ENCODE measurements at places on chromosomes 4 and X. TPM values are rescaled to one million over a fixed set of nuclear protein-coding genes. Genes with fewer than 3 reads are reported as not detected.
A peak's percentile ranks its signal among the peaks of the same experiment; 100 is the strongest.

DNA sequence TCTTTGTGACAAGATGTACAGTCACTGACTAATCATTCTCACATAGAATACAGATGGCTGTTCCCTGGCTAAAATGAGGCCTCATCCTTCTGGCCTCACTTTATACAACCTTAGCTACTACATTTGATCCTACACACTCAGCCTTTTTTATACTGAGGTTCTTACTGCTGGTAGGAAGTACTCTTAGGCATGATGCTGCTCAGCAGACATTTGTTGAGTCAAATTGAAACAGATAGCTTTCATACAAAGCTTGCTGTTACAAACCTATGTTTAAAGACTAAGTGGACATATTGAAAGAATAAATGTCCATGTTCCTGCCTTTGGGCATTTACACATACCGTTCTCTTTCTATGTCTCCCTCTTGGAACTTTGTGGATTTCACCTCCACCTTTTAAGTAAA, 154.9 kb downstream of the NPFFR2 start:
- no peak overlapping the region for H3K27ac ChIP-seq
- H3K4me3 ChIP-seq = no peak overlapping the region

DNA sequence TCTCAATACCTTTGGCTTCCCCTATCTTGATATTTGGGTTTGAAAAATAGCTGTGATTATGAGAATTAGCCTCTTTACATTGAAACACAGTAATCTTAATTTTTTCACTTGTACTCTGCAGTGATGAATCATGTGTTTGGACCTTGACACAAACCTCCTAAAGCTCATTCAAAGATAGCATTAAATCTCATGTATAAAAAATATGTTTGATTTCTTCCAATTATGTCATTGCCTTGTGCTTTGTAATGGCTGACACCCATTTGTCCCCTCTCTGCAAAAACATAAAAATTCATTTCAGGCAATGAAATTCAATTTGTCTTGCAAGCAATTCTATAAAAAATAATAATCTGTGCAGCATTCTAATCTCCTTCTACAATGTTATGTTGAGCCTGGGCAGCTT, 422.4 kb upstream of the BOD1L1 start:
- no peak for DNase-seq
- H3K36me3 ChIP-seq = no peaks in the 10 kb centered on the region
- no peaks in the 10 kb centered on the region for H3K27me3 ChIP-seq
- no peak overlapping the region for H3K4me3 ChIP-seq

SLITRK2 gene
- total RNA-seq = not detected

SAGE1 gene
- not detected for total RNA-seq

DNA sequence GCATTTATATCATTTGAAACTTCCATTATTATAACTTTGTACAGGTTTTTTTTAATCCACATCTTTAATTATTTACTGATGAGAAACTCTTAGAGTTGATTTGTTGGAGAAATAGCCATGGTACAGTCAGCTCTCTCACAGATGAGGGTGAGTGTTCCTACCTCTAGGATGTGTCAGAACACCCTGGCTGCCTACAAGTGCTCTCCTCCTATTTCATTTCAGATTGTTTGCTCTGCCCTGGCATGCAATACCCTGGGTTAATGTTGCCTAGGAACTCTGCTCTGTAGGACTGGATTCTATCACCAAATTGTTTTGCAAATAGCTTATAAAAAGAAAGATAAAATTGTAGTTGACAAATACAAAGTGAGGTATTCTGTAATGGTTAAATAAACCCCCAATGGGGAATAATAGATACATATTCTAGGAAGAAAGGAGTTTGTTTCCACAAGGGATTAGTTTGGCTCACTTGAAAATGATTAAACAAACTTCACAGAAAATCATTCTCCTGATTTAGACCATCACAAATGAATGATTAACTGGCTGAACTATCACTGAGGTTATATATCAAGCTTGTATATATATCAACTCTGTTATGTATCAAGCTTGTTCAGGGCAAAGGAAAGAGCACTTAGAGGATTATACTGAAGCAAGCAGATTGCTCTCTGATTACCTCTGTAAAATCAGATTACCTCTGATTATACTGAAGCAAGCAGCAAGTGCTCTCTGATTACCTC, 150.0 kb downstream of the PDE5A start:
- no peak for DNase-seq
- no peak overlapping the region for H3K4me3 ChIP-seq
- H3K27me3 ChIP-seq = no peaks in the 10 kb centered on the region
- H3K36me3 ChIP-seq = peaks cover under 1% of the 10 kb centered on the region
- H3K4me1 ChIP-seq = no peaks in the 10 kb centered on the region

KIAA0232 gene
- 16.0 TPM for total RNA-seq

FHDC1 gene
- 0.04 TPM for total RNA-seq

USP17L22 gene
- not detected for total RNA-seq

TCEAL2 gene
- total RNA-seq = not detected

DNA sequence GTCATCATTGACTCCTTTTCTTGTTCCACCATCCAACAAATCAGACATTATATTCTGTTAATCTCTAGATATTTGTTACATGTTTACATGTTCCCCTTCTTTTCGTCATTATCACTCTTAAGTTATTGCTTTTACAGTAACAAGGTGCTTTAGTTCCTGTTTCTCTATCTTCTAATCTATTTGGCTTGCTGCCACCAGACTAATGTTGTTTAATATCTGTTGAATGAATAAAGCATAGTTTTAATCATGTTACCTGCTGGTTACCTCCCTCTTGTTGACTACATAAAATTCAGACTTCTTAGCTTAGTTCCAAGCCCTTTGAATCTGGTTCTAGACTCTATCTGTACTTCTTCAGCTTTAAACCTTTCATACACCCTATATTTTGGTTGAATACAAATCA, 129.8 kb upstream of the TRIM2 start:
- DNase-seq = no peak
- no peaks in the 10 kb centered on the region for H3K36me3 ChIP-seq
- no peak overlapping the region for H3K4me3 ChIP-seq
- H3K27me3 ChIP-seq = no peaks in the 10 kb centered on the region
- H3K4me1 ChIP-seq = no peaks in the 10 kb centered on the region

DNA sequence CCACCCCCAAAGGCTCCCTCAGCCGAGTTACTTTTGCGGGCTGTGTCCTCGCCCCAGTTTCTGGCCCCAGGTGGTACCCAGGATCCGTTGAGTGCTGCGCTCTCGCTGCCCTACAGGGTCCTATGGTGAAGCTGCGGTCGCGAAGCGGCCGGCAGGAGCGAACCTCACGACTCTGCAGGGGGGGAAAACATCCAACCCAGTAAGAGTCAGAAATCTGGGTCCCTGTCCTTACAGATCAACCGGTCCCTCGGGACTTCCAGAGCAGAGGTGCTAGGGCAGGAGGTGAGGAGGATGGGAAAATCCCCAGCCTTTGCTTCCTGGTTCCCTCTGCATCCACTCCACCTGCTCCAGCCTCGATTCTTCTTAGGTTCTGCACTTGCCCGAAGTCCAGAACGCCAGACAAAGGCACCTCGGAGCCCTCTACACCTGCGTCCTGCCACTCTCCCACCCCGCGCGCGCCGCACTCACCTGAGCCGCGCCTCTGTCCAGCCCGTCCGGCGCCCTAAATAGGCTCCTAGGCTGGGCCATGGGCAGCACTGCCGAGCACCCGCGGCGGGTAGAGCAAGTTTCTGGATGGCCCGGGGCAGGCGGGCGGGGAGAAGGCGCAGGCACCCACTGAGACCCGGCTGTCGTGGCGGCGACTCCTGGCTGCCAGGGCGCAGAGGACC, at the start of gene HS3ST1:
Gene HS3ST1, minus strand, starts transcription at position 664 of the 668 bp plus-strand sequence. CDS start 28,889 bp downstream, outside the sequence.
- peaks cover 8% of the 10 kb centered on the region for H3K4me1 ChIP-seq
- H3K27ac ChIP-seq = no peak within 1 kb of the TSS
- peak within 1 kb of the TSS; percentile 47 for H3K4me3 ChIP-seq
- DNase-seq = no peak
- H3K36me3 ChIP-seq = no peaks in the 10 kb centered on the region

- H3K36me3 ChIP-seq = no peaks in the 10 kb centered on the region
- H3K27me3 ChIP-seq = no peaks in the 10 kb centered on the region
- no peak overlapping the region for H3K4me3 ChIP-seq
- no peak overlapping the region for H3K27ac ChIP-seq
- DNase-seq = no peak
- H3K4me1 ChIP-seq = no peaks in the 10 kb centered on the region
Observed at GRCh38 chr4:104393655-104394324, 100.9 kb downstream of the CXXC4 start.

DNA sequence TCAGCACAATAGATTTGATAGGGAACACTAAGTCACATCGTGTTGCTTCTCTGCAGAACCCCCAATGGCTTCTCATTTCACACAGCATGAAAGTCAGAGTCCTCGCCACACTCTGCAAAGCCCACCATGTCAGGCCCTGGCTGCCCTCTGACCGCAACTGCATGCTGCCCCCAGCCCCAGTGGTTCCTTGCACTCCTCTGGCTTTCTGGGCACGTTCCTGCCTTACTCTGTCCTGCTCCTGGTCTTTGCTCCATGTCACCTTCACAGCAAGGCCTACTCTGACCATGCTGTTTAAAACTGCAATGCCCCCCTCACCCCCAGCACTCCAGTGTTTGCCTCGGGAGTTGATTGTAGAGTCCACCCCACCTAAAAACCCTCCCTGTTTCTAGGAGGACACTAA, 78.1 kb downstream of the EVC start:
- H3K36me3 ChIP-seq = no peaks in the 10 kb centered on the region
- no peaks in the 10 kb centered on the region for H3K27me3 ChIP-seq
- no peak overlapping the region for H3K4me3 ChIP-seq

TBC1D8B gene
- 1.5 TPM for total RNA-seq

TMEM271 gene
- total RNA-seq = not detected

DNA sequence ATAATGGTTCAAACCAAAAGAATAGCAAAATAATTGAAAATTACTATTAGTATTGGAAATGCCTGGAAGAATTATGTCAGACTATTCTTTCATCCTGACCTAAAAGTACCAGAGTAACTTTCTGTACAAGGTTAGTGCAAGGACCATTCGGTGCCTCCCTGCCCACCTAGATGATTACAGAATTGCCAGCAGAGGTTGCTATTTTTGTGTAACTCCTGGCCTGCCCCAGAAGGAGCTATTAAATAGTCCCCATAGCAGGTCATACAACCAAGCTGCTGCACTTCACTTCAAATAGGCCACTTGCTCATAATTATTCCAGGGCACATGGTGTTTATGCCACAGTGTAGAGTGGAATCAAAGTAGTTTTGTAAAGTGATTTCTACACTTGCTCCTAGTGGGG, 831.1 kb upstream of the PABPC4L start:
- no peaks in the 10 kb centered on the region for H3K27me3 ChIP-seq
- H3K4me1 ChIP-seq = no peaks in the 10 kb centered on the region
- no peak overlapping the region for H3K27ac ChIP-seq
- DNase-seq = no peak
- no peaks in the 10 kb centered on the region for H3K36me3 ChIP-seq
- H3K4me3 ChIP-seq = no peak overlapping the region

- H3K36me3 ChIP-seq = no peaks in the 10 kb centered on the region
- peak overlapping the region; percentile 97 for H3K4me3 ChIP-seq
- H3K27ac ChIP-seq = peak overlapping the region; percentile 88
- no peak for DNase-seq
- peaks cover 20% of the 10 kb centered on the region for H3K4me1 ChIP-seq
Observed at GRCh38 chr4:15682242-15683142, 865 bp downstream of the FAM200B start.

ZFYVE28 gene
- 12.9 TPM for total RNA-seq

All from CD8-positive, alpha-beta memory T cell (primary cell).